Chondrocyte (in vitro differentiated cells): ENCODE measurements at places on chromosomes 11 and 22. TPM values are rescaled to one million over a fixed set of nuclear protein-coding genes. Genes with fewer than 3 reads are reported as not detected.

DNA sequence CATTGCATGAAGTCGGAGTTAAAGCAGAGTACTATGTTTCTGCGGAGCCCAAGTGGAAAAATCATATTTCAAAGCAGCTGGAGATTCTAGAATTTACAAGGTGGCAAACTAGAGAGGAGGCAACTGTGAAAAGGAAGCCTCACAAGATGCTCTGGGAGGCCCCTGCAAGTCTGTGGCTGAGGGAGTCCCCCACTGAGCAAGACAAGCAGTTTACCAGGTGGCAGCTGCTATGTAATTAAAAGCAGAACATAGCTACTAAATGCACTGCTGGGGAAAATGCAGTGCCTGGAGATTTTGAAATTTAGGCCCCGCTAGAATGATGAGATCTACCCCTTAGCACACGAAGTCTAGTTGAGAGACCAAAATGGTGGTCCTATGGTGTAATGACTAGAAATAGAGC lies 728.0 kb downstream of the OPCML start:
- DNase-seq, result no peak
- H3K4me3 ChIP-seq, result no peak overlapping the region
- peaks cover 4% of the 10 kb centered on the region for H3K36me3 ChIP-seq
- no peaks in the 10 kb centered on the region for H3K4me1 ChIP-seq
- no peaks in the 10 kb centered on the region for H3K27me3 ChIP-seq

DNA sequence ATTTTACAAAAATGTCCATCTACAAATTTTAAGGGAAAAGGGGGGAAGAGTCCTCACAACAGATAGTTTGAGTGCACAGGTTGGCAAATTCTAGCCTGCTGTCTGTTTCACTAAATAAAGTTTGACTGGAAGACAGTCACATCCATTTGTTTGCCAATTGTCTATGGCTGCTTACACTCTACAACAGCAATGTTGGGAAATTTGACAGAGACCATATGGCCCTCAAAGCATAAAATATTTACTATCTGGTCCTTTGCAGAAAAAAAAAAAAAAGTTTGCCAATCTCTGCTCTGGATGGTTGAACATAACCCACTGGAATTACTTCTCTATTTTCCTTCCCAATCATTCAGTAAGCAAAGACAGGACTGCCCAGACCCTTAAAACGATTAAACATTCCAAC lies 88.2 kb downstream of the FCHSD2 start:
- H3K27me3 ChIP-seq, result no peaks in the 10 kb centered on the region
- H3K4me3 ChIP-seq, result no peak overlapping the region
- DNase-seq, result no peak
- H3K4me1 ChIP-seq, result no peaks in the 10 kb centered on the region
- no peak overlapping the region for H3K27ac ChIP-seq

Gene TUB
- total RNA-seq, result 14.1 to 17.2 TPM (median 14.3 TPM) in 3 replicates

Gene GDPD5
- 8.9 to 12.6 TPM (median 11.3 TPM) in 3 replicates for total RNA-seq

- no peak for DNase-seq
- peaks cover 8% of the 10 kb centered on the region for H3K36me3 ChIP-seq
- H3K27me3 ChIP-seq, result no peaks in the 10 kb centered on the region
- H3K4me1 ChIP-seq, result peaks cover 14% of the 10 kb centered on the region
Observed at GRCh38 chr22:41517172-41518047, 26.9 kb downstream of the POLR3H start.
